Suprapubic skin (tissue), 4 donors: ENCODE measurements at places on chromosomes 13 and 19. TPM values are rescaled to one million over a fixed set of nuclear protein-coding genes. Genes with fewer than 3 reads are reported as not detected.
A peak's percentile ranks its signal among the peaks of the same experiment; 100 is the strongest.

DNA sequence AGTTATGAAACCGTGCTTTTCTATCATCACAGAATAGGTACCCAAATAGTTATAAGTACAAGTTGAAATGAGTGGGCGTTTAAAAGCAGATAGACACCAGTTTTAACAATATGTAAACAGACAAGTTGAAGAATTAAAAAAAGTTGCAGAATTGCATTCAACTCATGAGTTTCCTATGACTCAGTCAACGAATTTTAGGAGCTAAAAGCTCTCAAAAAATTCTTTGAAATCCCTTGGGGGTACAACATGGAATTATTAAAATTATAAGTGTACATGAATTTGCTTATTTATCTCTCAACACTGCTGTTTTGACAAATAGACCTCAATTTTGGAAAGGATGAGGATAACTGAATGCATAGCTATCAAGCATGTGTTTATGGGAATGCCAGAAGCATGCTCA lies 693.4 kb downstream of the PCDH9 start:
- DNase-seq: no peak
- no peaks in the 10 kb centered on the region for H3K36me3 ChIP-seq
- H3K27ac ChIP-seq: no peak overlapping the region
- no peaks in the 10 kb centered on the region for H3K4me1 ChIP-seq

- H3K27me3 ChIP-seq: no peaks in the 10 kb centered on the region
- no peak overlapping the region for H3K4me3 ChIP-seq
- DNase-seq: peak; percentile 26
- H3K27ac ChIP-seq: no peak overlapping the region
These were observed 13.3 kb upstream of the RASA3 start for GRCh38 chr13:114145722-114146121.

DNA sequence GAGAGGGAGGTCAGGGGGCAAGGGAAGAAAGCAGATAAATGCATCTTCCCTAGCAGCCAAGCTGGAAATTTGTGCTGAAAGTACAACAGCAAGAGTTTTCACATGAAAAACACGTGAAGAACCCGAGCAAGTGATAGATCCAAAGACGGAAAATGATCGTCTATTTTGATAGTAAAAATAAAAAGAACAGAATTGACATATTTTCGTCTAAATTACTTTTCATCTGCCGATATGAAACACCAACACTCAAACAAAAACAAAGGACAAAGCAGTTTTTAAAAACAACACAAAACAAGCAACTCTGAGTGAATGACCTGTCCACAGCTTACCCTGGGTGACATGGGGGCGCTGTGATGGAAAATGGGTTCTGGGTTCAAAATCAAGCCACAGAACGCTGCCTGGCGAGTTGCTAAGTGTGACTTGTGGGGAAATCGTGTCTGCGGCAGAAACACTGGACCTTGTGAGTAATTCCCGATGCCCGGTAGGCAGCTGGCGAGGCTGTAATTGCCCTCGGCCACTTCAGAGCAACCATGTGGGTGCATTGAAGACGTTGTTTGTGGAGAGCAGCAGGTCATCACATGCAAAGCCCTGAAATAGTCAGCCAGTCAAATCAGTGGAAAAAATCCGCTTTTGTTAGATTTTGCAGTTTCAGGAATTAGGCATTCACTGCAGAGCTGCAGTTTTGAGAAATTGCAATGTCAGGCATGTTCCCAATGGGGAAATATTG lies 7.4 kb downstream of the SOX1 start:
- H3K4me1 ChIP-seq: peaks cover 22% of the 10 kb centered on the region
- DNase-seq: no peak
- no peak overlapping the region for H3K4me3 ChIP-seq
- no peaks in the 10 kb centered on the region for H3K36me3 ChIP-seq
- H3K27ac ChIP-seq: no peak overlapping the region
- H3K27me3 ChIP-seq: peaks cover 89% of the 10 kb centered on the region

DNA sequence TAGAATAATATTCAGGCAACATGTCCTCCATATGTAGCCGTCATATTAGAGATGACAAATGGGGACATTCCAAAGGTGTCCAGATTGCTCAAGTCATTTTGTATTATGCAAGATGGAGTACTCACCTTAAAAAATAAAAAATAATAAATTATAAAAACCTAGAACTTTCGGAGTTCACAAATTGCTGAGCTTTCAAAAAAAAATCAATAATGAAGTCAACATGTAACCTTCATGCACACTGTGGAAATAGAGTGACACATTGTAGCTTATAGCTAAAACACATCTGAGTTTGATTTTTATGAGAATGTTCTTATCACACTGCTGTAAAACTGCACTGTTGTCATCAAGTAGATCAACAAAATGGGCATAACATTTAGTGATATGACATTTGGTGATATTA lies 411.2 kb downstream of the GPC6 start:
- no peaks in the 10 kb centered on the region for H3K36me3 ChIP-seq
- DNase-seq: no peak
- H3K27me3 ChIP-seq: no peaks in the 10 kb centered on the region
- H3K4me3 ChIP-seq: no peak overlapping the region
- no peaks in the 10 kb centered on the region for H3K4me1 ChIP-seq
- no peak overlapping the region for H3K27ac ChIP-seq

GRCh38 chr19:45568732-45569131 lies 15.9 kb downstream of the OPA3 start:
- H3K4me3 ChIP-seq: no peak overlapping the region
- peak overlapping the region; percentile 39 for H3K27ac ChIP-seq
- H3K36me3 ChIP-seq: no peaks in the 10 kb centered on the region
- DNase-seq: no peak

DNA sequence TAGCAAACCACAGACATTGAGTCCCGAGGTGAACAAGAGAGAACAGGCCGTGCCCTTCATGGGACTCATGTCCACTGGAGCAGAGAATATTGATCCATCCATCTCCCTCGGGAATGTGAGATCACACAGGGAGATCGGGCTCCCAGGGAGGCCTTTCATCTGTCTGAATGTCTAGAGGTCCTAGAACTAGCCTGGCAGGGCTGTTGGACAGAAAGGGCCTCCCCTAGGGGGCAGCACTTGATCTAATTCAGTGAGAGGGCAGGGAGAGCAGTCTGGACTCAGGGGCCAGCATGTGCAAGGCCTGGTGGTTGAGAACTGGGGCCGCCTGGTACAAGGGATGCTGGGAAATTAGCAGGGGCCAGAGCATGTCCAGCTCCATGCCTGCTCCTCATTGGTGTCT lies 4.3 kb downstream of the RUVBL2 start:
- H3K27me3 ChIP-seq: no peaks in the 10 kb centered on the region
- peaks cover 8% of the 10 kb centered on the region for H3K36me3 ChIP-seq
- H3K4me1 ChIP-seq: peaks cover 15% of the 10 kb centered on the region
- H3K27ac ChIP-seq: no peak overlapping the region

GRCh38 chr13:46751811-46752635 lies 44.9 kb downstream of the ESD start:
- H3K36me3 ChIP-seq: peaks cover 44% of the 10 kb centered on the region
- DNase-seq: no peak
- H3K4me1 ChIP-seq: peaks cover 8% of the 10 kb centered on the region
- no peak overlapping the region for H3K27ac ChIP-seq
- no peak overlapping the region for H3K4me3 ChIP-seq

GRCh38 chr13:99542788-99543406 lies 41.6 kb downstream of the TM9SF2 start:
- H3K4me1 ChIP-seq: no peaks in the 10 kb centered on the region
- no peak overlapping the region for H3K27ac ChIP-seq
- no peak for DNase-seq
- no peaks in the 10 kb centered on the region for H3K27me3 ChIP-seq

Gene SHISA2
- 8.9 TPM for total RNA-seq

Gene PLEKHJ1
- total RNA-seq: 36.1 TPM

Gene CASP14
- total RNA-seq: 314 TPM
